ENCODE measurements at places on chromosomes 6 and 20.
A peak's percentile ranks its signal among the peaks of the same experiment; 100 is the strongest.

GRCh38 chr6:169269180-169270076 lies 15.8 kb upstream of the THBS2 start:
- no peak for DNase-seq

GRCh38 chr6:84046755-84047154 lies 13.2 kb downstream of the MRAP2 start:
- DNase-seq, result no peak

GRCh38 chr20:18796282-18796833 lies 17.2 kb upstream of the SCP2D1 start:
- DNase-seq, result no peak

DNA sequence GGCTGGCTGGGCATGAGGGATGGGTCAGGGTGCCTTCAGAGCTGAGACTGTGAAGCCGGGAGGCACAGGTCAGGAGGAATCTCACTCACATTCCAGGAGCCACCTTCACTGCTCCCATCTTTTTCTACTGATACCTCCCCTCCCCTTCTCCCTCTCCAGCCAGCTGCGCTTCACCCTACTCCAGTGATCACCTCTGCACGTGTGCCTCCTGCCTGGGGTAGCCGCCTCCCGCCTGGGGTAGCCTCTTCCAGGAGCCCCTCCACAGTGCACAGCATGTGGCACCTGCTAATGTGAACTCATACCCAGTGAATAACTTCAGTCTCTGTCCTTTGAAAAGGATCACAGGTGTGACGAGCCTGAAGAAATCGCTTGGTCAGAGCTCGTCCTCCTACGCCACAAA lies 232.6 kb downstream of the TMEM242 start:
- DNase-seq, result no peak

- DNase-seq, result no peak
Observed at GRCh38 chr20:57770852-57771720, 61.3 kb upstream of the PMEPA1 start.

DNA sequence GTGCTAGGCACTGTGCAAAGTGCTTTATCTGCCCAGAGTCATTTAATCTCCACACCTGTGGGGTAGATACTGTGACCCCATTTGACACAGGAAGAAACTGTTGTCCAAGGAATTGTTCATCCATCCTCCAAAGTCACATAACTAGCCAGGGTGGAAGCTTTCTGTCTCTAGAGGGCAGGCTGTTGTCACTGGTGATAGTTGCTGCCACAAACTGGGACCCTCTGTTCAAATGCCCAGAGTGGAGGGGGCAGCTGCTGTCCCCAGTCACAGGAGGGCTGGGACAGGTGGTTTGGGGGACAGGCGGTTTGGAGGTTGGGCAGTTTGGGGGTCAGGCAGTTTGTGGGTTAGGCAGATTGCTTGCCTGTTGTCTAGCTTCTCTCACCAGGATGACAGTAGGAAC lies 16.1 kb upstream of the TMEM242 start:
- no peak for DNase-seq

- DNase-seq, result no peak
Observed at GRCh38 chr20:4689220-4689619, 32.5 kb upstream of the PRND start.

GRCh38 chr20:37480919-37481318 lies 40.1 kb upstream of the NNAT start:
- no peak for DNase-seq

DNA sequence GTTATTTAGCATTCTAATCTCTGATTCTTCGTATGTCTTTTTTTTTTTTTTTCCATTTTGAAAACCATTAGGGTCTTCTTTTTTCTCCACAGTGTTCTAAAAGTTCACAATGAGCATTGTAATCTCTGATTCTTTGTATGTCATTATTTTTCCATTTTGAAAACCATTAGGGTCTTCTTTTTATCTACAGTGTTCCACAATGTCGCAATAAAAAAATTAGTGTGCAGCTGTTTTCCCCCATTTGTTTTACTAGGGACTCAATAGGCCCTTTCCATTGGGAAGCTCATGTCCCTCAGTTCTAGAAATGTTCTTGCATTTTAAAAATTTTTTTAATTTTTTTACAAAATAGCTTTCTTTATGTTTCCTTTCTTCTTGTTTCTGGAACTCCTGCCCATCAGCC lies 64.2 kb downstream of the RNF182 start:
- no peak for DNase-seq

- no peak for DNase-seq
Observed at GRCh38 chr20:16541878-16542277, 31.4 kb downstream of the KIF16B start.

DNA sequence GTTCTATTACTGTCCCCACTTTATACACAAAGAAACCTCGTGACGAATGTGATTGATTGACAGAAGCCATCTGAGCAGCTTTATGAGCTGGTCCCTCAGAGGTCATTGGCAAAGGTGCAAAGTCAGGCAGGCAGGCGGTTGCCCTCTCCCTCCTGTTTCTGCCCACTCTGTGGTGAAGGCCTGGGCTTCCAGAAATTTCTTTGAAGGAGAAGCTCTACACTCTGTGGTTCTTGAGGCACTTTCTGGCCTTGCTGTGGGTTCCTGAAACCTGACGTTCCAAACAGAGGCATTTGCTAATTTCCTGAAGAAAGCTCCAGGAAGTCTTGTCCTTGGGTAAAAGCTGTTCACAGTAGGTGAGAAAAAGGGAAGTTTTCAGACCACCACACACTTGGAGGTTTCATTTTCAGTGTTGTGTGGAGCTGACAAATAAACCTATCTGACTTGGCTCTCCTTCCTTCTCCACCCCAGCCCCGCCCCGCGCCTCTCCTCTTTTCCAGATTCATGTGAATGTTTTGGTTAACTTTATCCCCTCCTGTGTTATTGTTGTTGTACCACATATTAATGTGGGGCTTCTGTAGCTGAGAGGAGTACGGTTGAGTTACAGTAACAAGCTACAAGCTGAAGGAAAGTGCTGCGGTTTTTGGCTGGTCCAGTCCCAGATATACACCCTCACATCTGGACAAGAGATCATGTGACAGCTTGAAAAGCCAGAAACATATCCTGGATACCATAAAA lies 274.1 kb downstream of the CLIC5 start:
- DNase-seq, result no peak

- DNase-seq, result no peak
Observed at GRCh38 chr20:5636841-5637240, 113.4 kb upstream of the SHLD1 start.

GRCh38 chr6:24064106-24064505 lies 61.9 kb upstream of the NRSN1 start:
- peak; percentile 43 for DNase-seq

GRCh38 chr6:130969791-130970491 lies 93.1 kb downstream of the EPB41L2 start:
- no peak for DNase-seq

- no peak for DNase-seq
Observed at GRCh38 chr6:151514000-151514730, 20.3 kb downstream of the CCDC170 start.

- DNase-seq, result no peak
Observed at GRCh38 chr6:146071781-146072180, 42.9 kb downstream of the GRM1 start.

DNA sequence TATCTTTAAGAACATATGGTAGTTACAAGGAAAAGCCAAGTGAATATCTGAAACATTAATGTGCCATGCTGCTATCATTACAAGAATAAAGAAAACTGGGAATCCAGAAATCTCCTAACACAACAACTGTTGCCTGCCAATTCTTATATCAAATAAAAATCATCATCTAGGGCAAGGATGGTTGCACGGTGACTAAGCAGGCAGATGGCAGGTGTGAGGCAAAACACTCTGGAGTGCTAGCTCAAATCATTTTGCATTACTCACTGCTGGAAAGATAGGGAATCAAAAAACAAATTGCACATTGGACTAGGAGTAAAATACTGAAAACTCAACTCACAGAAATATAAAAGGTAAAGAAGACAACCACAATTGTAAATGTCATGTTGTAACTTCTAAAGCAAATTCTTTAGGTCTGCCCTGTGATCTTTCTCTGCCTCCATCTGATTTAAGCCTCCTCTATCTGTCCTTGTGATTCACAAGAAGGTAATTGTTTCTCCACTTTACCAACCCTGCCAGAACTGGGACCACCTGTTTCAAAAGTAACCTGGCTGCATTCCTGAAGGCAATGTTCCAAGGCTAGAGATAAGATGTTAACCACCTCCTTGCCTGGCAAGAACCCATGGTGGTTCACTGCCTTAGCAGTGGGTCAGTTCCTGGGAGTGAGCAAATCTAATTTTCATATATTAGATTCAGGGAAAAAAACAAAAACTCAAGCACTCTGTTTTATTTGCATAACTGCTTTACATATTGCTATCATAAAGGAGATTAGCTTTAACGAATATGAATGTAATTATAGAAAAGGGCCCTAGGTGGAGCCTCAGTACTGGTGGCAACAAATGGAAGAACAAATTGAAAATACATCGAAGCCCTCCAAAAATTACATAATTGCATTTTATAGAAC lies 33.1 kb upstream of the LCA5 start:
- DNase-seq, result no peak

GRCh38 chr6:37620519-37620918 lies 77.2 kb downstream of the MDGA1 start:
- DNase-seq, result no peak

DNA sequence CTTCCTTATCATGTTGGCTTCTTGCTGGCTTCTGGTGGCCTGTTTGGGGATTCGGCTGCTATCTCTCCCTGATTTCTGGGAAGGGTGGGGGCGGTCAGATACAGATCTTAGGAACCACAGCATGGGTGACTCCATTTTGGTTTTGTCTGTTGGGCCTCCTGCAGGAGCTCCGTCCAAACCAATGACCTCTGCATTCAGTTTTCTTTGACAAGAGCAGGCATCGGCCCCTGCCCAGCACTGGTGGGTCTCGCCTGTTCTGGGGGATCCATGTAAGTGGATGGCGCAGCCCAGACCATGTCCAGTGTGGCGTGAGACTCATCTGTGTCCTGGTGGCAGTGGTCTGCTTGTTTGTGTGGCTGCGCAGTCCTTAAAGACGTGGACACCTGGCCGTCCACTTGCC lies 8.6 kb upstream of the ARFGAP1 start:
- no peak for DNase-seq

DNA sequence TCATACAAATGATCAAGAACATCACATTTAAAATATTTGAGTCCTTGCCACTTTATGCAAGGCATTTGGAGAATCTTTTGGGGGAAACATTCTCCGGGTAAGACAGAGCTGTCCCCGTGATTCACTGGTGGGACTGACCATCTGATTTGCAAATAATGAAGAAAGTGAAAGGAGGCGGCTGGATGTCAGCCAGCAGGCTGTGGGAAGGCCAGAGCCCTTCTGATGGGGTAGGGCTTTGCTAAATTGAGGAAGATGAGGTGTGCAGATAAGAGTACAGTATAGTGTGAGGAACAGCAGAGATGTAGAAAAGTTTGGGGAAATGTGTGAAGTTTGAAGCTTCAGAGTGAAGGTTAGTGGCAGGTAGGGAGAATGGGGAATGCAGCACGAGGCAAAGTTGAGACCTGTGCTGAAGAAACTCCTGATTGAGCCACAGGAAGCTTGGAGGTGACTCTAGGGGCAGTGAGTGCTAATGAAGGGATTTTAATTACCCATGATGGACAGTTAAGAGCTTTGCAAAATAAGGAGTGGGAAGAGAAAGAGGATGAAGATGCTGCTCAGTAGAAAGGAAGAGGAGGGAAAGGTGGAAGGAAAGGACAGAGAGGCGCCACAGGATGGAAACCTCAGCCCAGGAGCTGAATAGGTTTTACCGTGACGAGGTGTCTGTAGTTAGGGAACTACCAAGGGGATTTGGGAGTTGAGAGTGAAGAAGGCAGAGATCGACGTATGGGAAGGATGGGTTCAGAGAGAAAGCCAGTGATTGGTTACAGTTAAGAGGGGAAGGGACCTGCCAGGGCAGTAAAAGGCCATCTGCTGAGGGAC lies 68.7 kb downstream of the SNX9 start:
- no peak for DNase-seq

DNA sequence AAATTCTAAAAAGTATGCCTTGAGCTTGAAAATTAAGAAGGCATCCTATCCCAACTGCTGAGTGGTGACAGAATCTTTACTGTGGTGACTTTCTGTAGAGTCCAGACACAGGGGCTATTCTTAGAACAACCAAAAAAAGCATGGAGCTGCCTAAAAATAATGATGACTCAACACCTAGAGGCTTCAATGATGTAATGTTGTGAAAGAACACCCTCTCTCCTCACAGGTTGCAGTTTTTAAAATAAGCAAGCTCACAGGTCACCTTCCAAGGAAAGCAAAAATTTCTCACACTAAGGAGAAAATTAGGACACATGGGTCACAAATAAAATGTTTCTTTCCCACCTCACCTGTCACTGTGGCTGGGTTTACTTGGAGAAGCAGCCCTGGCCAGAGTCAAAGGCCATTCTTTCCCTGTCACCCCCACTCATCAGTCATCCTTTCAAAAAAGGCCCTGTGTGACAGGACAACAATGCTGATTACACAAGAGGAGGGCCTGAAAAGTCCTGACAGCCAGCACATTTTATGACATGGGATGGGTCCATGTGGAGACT lies 53.5 kb downstream of the RCAN2 start:
- DNase-seq, result no peak

- no peak for DNase-seq
Observed at GRCh38 chr6:105097288-105097687, 82.5 kb downstream of the POPDC3 start.

GRCh38 chr20:45470262-45470931 lies 844 bp downstream of the WFDC2 start:
- peak; percentile 51 for DNase-seq

- DNase-seq, result no peak
Observed at GRCh38 chr6:43695215-43695966, 7.8 kb upstream of the MRPS18A start.
